ENCODE measurements at places on chromosomes 11 and 22.

GRCh38 chr11:30310623-30311022 is 12.3 kb upstream of the ARL14EP start:
- DNase-seq: no peak

DNA sequence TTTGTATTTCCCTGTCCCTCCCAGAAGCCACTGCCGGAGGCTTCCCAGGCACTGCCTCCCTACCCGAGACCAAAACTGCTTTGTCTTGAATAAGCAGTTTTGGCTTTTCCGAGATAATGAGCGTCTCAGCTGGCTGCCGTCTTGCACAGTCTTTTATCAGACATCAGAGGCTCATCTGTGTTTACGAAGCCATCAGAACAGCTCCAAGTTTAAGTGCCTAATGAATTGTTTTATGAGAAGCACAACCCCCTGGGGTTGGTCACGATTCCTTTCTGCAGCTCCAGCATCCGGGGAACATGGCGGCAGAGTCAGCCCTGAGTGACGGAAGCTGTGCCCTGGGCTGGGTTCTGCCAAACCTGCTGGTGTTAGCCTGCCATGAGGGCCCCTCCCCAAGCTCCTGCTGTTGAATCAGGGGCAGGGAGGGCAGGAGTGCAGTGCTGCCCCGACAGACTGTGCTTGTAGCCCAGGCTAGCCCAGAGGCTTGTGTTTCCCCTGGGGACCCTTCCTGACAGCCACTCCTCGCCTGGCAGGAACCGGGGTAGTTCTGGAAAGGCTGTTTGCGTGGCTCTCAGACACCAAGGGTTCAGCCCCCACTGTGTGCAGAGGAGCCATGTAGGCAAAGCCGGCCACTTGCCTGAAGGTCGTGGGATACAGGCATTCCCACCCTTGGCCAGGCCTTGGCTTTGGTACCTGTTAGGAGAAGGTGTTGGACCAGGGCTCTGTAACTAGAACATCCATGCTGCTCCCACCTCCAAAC is 96.1 kb downstream of the MORC2 start:
- DNase-seq: no peak

- no peak for DNase-seq
Observed at GRCh38 chr11:26964339-26964738, 29.6 kb upstream of the FIBIN start.

- peak; percentile 97 for DNase-seq
Observed at GRCh38 chr11:116984589-116984988, 113.6 kb downstream of the SIK3 start.

DNA sequence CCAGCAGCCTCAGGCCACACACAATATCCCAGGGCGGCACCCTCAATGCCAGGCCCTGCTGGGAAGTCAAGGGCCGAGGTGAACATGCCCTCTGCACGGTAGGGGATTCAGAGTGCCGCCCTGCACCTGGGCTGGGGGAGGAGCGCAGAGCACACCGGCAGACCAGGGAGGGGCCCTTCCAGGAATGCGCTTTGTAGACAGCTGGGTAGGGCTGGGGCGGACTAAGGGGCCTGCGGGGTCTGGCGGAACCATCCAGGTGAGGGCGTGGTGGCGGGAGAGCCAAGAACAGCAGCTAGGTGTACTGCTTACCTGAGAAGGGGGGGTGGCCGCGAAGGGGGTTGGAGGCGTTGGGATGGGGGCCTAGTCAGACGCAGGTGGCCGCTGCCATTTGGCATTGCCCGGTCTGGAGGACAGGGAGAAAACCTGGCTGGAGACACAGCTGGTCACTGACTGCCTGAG is 26.0 kb downstream of the DUSP8 start:
- no peak for DNase-seq

DNA sequence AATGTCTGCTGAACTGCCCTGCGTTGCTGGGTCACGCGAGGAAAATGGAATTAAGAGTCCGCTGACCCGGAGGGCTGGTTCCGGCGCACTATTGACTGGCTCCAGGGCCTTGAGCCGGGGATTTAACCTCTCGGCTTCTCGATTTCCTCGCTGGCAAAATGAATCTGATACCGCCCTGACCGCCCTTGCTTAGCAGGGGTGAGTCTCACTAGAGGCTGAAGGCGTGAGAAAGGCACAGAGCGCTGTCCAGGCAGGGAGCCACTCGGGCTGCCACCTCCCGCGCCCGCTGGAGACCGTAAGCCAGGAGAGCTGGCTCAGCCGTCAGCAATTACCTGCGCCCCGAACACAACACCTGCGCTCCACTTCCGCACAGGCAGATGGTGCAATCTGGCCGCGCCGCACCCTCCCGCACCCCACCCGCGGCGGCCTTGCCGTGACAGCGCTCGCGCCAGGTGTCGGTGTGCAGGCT is 65.6 kb downstream of the BUD13 start:
- no peak for DNase-seq

DNA sequence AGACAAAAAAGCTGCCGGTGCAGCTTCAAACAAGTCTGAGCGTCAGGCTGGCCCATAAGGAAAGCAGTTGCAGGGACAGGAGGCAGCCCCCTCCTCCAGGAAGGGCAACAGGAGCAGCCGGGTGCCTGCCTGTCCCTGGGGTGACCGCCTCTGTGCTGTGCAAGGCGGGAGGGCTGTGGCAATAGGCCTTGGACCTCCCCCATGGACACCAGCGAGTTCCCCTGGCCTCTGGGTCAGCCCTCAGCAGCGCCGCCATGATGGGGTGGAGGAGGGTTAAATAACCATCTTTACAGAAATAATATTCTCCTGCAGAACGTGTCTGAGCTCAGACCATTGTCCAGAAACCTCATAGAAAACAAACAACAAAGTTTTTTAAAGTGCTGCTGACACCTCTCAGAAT is 3.3 kb upstream of the TMPRSS4 start:
- no peak for DNase-seq

DNA sequence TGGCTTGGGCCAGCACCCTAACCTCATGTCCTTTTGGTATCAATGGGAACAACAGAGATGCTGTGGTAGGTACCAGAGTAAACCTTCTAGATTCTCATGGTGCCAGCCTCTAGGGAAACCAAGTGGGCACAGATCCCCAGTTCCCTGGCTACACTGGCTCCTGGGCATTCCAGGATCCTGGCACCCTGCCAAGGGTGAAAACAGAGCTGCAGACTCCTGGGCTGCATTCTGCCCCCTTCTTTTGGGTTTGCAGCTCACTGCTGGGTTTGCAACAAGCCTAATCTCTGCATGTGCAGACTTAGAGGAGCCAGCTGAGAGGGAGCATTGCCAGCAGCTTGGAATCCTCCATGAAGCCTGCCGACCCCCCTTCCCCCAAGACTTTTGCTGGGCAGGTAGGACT is 30.6 kb downstream of the PRDM11 start:
- DNase-seq: no peak

GRCh38 chr11:34936945-34937629 is 20.7 kb downstream of the PDHX start:
- DNase-seq: no peak

DNA sequence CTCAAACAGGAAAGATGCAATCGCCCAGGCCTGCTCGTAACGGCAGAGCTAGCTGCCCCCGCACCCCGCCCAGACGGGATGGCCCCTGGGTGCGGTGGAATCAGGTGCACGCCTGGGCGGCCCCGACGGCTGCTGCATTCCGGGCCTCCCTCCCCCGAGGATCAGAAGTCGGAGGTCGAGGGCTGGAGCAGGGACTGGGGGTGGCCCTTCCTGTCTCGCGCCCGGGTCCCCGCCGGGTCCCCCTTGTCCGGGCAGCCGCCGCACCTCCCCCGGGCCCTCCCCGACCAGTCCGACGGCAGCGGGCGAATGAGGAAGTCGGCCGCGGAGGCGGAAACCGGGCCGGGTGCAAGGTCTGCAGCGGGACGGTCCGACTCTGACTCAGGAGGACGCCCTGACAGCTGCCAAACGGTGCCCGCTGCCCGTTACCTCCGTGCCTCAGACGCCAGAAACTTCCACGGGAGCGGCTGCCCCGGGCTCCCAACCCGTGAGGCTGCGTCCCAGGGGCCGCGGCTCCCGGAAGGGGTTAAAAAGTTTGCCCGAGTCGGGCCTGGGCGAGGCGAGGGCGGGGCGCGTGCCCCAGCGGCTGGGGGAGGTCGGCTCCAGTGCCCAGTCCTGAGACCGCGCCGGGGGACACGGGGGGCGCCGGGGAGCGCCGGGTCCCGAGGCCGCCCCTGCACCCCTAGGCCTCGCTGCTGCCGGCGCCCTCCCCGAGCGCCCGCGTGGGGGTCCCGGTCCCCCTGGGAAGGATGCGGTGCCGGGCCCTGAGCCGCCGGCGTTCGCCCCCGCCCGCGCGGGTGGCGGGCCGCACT is 663 bp downstream of the MYH9 start:
- DNase-seq: no peak

- DNase-seq: no peak
Observed at GRCh38 chr22:42500836-42501179, 18.8 kb downstream of the RRP7A start.

DNA sequence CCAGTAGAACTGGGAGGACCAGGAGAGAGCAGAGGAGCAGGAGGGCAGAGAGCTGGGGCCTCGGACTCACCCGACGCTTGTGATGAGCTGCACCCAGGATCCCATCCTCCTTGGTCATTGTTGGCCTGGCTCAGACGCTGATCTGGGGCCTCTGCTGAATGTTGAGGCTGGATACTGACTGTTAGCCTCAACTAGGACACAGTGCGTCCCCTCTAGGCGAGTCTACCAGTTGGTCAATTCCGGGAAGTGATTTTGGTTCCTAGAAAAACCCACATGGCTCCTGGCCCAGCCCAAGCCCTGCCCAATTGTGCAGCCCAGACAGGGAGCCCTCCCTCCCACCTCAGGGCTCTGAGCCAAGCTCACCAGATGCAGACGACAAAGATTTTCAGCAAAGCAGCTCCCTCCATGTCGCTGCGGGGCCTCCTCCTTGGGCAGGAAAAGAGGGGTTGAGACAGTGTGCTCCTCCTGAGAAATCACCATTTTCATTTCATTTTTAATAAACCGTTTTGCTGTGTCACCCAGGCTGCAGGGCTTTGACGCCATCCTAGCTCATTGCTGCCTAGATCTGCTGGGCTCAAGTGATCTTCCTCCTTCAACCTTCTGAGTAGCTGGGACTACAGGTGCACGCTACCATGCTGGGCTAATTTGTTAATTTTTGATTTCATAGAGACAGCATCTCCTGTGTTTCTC is at the start of gene APOL4:
TSS of gene APOL4 (minus strand) at position 180 of the 690 bp plus-strand sequence. CDS start at position 105, 75 bp downstream.
- peak; percentile 29 for DNase-seq

- no peak for DNase-seq
Observed at GRCh38 chr11:127369356-127369755, 368.8 kb upstream of the KIRREL3 start.

DNA sequence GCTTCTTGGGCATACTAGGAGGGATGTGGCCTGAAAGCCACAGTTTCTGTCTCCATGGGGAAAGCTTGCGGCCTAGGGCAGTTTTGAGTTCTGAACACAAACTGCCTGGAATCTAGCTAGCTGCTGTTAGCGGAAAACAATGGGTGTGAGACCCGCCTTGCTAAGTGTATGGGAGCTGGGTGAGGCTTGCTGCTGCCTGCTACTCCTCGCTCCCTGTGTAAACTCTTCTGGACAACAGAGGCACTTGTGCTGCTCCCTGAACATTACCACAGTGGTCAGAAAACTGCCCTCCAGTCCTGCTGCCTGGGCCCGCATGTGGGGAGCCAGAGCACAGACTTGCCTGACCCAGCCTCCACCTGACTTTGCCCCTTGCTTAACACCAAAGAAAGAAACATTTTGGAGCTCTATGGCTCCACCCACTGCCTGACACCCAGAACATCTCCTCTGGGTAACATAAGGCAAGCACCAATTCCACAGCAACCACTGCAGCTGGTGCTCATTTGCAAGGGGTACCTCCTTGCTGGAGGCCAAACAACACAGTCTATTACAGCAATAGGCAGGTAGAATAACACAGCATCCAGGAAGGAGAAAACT is 766.3 kb upstream of the RAG2 start:
- no peak for DNase-seq

- DNase-seq: no peak
Observed at GRCh38 chr22:24142241-24142640, 39.0 kb upstream of the SUSD2 start.

DNA sequence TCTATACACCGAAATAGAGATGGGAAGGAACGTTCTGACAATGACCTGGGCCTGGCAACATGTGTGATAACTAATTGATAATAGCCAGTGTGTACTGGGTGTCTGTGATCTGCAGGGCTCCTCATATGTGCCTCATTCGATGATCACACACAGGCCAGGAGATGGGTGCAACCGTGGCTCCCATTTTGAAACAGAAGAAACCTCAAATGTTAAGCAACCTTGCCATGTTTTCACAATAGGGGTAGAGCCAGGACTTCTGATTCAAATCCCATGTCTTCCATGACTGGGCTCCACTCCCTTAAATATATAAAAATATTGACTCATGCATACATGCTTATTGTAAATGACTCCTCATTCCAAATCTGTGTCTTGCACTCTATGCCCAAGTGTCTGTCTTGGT is 11.1 kb downstream of the APOL3 start:
- DNase-seq: no peak

GRCh38 chr11:76891793-76892192 is 31.1 kb downstream of the ACER3 start:
- DNase-seq: no peak

DNA sequence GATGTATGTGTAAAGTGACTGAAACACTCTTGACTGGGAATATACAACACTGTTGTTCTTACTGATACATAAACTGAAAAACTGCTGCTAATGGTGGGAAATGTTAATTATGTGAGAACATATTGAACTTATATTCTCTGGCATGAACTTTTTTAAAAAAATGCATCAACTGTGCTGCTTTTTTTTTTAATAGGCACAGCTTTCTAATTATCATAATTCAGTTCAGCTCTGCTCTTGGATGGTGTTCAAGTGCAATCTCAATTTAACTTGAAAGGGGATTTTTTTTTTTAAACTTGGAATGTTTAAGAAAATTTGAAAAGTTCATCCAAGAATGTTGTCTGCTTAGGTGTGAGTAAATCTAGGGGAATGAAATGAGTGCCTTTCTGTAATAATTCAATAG is 5.2 kb downstream of the TEAD1 start:
- DNase-seq: peak; percentile 72

DNA sequence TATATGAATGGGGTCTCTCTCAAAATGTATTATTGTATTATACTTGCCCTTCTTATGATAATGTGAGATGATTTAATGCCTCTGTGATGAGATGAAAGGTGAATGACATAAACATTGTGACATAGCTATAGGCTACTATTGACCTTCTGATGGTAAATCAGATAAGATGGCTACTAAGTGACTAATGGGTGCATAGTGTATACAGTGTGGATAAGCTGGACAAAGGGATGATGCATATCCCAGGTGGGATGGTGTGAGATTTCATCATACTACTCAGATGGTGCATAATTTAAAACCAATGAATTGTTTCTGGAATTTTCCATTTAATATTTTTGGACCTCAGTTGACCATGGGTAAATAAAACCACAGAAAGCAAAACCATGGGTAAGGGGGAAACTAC is 243.5 kb downstream of the SBF2 start:
- DNase-seq: peak; percentile 26

- DNase-seq: no peak
Observed at GRCh38 chr11:66334605-66335442, 1.4 kb downstream of the RIN1 start.

All from fibroblast of skin of abdomen (primary cell).